EH (cell line): ENCODE measurements at places on chromosomes 1 and 21.

GRCh38 chr1:235714205-235714897 lies 64.8 kb upstream of the GNG4 start:
- no peak for DNase-seq

DNA sequence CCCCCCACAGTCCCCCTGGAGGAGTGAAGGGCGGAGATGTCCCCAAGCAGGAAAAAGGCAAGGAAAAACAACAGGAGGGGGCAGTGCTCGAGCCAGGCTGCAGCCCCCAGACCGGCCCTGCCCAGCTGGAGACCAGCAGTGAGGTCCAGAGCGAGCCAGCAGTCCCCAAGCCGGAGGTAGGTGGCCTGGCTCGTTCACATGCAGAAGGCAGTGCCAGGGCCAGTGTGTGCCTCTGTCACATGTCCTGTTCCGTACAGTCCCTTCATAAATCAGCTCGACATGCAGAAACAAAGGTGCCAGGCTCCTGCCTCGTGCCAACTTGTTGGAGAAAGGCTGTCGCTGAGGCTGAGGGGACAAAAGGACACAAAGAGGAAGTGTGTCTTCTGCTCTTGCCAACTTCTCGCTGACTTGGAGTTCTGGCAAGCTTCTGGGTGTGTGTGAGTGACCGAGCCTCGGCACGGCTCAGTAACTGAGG lies 24.1 kb upstream of the MPZL1 start:
- DNase-seq: no peak

GRCh38 chr1:153805886-153806719 lies 30.9 kb downstream of the SLC27A3 start:
- no peak for DNase-seq

DNA sequence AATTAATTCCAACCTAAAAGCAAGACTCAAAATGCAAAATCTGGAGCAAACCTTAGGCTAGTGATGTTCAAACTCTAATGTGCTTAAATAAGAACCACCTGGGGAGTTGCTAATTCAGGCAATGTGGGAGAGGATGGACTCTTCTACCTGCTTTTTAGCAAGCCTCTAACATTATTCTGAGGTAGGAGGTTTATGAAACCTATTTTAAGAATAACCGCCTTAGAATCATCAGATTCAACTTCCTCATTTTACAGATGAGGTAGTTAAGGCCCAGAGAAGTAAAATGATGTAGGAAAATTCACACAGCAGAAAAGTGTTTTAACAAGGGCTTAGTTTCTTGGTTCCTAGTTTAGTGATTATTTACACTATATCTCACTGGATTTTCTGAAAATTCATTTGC lies 8.6 kb upstream of the NTNG1 start:
- DNase-seq: no peak

DNA sequence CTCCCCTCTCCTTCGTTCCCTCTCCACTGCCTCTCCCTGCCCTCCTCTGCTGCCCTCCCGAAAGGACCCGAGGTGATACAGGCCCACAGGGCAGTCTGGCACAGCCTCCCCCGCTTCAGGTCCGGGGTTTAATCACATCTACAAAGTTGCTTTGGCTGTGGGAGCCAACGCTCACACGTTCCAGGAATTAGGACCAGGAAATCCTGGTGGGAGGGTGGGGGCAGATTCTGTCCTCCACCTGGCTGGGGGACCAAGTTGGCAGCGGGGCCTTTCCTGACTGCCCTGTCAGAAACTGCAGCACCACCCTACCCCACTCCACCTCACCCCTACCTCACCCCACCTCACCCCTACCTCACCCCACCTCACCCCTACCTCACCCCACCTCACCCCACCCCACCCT lies 95.1 kb downstream of the WDR4 start:
- DNase-seq: no peak

- peak; percentile 55 for DNase-seq
Measured at GRCh38 chr1:116433275-116434257, 60.5 kb downstream of the ATP1A1 start.

DNA sequence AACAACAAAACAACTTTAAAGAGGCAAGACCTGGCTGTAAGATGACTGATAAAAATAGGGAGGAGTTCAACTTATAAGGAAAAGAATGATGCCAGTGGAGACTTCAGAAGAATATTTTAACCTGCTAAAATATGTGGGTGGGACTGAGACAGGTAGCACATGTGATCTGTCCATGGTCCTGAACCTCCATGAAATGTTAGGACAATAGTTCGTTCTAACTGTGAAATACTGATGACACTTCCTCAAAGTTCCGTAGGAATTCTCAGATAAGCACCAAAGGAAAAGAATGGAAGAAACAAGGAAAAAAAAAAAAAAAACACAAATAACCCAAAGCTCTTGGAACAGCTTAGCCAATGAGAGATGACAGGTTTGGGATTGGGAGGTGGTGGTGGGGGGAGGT lies 44.7 kb downstream of the CDC42BPA start:
- DNase-seq: peak; percentile 25

DNA sequence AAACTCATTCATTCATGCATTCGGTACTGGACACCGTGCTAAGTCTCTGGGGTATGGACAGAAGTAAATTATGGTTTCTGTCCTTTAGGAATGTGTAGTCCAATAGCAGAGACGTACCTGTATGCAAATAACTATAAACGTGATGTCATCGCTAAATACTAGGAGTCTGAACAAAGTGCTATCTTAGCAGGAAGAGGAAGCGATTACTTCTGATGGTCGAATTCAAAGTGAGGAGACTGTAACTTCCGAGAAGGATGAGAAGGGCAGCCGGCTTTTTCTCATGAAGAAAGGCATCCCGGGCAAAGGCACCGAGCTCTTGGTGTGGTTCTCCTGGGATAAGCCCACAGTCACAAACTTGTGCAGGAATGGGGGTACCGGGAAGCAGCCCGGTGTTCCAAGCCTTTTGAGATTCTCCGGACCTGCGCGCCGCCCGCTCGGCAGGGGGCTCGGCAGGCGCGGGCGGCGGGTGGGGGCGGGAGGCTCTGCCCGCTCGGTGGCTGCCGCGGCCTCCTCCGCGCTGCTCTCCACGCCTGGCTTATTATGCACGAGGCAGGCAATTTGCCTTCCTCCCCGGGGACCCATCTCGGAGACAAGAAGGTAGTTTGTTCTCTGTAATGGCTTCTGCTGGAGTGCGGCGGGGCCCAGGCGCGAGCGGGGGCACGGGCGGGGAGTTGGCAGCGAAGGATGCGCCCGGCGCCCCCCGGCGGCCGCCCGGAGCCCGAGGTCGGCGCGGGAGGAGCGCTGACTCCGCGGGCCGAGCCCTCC lies 67.5 kb upstream of the CD1D start:
- peak; percentile 46 for DNase-seq

DNA sequence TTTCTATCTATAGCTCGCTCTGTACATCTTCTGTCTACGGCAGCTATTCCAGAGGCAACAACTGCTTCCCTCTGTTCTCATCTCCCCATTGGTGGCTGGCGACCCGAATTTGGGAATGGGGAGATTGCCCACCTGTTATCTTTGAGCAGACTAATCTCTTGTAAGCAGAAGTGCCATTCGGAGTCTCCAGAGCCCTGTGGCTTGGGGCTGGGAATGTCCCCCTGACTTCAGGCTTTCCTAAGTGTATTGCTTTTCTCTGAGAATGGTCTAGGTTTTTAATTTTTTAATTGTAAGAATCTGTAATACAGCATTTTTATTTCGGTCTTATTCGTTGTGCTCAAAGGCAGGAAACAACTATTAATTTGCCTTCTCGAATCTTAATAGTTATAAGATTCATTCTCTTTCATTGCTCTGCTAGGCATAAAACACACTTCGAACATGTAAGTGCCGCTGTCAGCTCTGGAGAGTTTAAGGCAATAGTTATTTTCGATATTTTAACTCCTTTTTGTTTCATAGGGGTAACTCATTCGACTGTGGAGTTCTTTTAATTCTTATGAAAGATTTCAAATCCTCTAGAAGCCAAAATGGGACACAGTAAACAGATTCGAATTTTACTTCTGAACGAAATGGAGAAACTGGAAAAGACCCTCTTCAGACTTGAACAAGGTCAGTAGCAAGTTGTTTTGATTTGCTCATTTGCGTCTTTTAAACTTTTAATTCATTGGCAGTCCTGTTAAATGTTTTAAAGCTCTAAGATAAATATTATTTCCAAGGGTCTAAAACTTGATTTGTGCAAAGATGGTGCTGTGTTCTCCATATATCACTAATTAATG lies 514 bp downstream of the AGL start:
- DNase-seq: peak; percentile 11

- DNase-seq: no peak
Measured at GRCh38 chr1:33429332-33429731, 1.6 kb downstream of the PHC2 start.

DNA sequence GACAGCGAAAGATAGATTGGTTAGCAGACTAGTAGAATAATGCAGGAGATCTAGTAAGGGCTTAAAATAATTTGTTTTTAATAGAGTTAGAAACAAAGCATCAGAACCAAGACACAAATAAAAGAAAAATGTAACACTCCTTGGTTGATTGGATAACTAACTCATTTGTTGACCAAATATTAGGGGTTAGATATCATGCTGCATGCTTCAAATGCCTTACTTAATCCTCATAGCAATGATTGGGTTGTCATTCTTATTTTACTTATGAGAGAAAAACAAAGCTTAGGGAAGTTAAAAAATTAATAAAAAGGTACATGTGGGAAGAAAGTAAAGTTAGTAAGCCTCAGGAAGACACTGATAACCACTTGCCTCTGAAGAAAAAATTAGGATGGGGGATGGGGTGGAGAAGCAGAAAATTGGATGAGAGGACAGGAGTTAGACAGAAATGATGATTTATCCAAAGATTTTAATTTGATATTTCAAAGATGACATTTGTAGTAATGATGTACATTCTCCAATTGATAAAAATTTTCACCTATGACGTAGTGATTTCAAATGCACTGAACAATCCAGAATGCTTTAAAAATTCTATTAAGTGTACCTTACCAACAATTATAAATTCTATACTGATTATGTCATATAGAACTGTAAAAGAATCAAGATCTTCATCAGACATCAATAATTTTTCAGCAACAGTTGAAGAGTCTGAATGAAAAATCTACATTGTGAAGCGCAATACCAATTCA lies 374.7 kb downstream of the COL11A1 start:
- peak; percentile 8 for DNase-seq

- no peak for DNase-seq
Measured at GRCh38 chr1:16213013-16213412, 561 bp upstream of the ARHGEF19 start.

DNA sequence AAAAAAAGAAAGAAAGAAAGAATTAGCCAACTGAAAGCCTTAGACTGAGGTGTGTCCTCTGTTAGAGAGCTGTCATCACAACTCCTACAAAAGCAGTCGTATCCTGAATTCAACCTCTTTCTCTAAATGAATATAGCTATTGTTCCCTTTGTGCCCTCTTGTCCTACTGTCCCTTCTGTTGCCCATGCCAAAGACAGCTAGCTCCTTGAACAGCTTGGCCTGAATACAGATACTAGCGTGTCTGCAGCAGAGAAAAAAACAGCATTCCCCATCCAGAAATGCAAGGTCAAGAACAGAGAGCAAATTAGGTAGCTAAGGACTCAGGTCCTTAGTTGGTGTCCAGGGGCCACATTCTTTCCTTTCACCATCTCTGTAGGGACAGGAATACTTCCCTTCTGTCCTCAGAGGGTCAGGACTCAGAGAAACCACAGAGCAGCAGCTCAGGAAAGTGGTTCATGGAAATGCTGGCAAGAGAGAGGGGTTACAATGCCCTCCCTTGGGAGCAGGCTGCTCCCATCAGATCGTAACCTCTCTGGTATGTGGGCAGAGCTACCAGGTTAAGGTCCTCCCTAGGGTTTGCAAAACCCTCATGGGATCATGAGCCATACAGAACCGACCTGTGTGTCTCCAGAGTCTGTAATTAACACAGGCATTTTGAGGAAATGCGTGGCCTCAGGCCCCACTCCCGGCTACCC lies 1.8 kb upstream of the ZBTB48 start:
- DNase-seq: no peak

DNA sequence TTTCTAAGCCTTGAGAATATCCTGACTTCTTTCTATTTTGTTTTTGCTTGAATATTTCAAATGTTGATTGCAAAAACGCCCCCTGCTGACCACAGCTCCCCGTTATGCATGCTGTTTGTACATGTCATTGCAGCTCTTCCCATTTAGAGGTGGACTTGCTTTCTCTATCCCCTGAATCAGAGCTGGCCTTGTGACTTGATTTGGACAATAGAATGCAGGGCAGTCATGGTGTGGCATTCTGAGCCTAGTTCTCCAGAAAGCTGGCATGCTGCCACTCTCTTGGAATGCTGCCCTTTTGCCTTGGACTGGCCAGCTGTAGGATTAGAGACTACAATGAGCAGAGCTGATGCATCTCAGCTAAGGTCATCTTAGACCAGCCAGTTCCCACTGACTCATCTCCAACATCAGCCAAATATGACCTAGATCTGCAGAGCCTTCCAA lies 1561.5 kb downstream of the MRPL39 start:
- DNase-seq: peak; percentile 2

- peak; percentile 89 for DNase-seq
Measured at GRCh38 chr1:248823517-248824001, 2.2 kb downstream of the SH3BP5L start.

DNA sequence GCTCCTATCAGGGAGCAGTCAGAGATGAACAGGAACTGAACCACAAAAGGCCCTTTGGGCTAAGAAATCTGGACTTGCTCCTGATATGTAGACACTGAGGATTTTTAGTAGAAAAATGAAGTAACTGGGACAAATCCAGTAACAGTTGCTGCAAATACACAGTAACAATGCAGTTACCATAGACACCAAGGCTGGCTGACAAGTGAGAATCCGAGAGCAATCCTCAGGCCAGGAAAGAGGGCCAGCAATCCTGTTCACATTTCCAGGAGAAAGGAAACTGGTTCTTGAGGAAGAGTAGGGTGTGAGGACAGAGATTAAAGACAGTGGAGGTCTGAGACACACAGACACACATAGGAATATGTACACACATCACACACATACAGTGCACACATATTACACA lies 9.3 kb upstream of the LORICRIN start:
- no peak for DNase-seq

DNA sequence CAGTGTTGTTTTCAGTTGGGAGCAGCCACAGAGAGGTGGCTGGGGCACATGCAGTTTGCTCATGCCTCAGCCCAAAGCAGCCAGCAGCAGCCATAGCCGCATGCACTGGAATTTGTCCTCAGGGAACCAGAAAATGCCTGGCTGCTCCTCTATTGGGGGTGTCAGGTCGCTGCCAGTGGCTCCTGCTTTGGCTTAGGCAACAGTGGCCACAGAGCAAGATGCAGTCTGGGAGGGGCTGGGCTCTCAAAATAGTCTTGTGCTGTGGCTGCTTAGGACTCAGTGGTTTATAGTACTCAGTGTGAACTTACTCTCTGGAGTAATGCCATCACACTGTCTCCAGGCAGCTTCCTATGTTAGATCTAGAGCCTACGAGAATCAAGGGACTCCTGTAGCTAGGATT lies 25.0 kb downstream of the CD55 start:
- DNase-seq: peak; percentile 41
